ENCODE measurements at places on chromosomes 1 and 21.

DNA sequence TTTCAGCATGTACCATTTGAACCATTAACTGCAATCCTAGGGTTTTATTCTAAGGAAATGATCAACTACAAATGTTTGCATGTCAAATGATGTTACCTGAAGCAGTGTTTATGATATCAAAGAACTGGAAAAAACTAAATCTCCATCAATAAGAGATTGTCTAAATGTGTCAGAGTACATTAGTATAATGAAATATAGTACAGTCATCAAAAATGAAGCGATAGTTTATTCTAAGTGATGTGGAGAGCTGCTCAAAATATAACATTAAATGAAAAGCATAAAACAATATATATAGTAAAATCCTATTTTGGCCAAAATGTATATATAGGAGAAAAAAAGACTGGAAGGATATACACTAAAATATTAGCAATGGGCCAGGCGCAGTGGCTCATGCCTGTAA, 24.0 kb downstream of the AKNAD1 start:
- DNase-seq = no peak

- DNase-seq = no peak
Observed at GRCh38 chr1:200890818-200891773, 3.6 kb upstream of the INAVA start.

GRCh38 chr1:17190010-17190995, 14.6 kb upstream of the PADI1 start:
- DNase-seq = no peak

- no peak for DNase-seq
Observed at GRCh38 chr1:178498896-178499675, 2.3 kb upstream of the CLEC20A start.

- no peak for DNase-seq
Observed at GRCh38 chr1:51336004-51336403, 5.6 kb upstream of the TTC39A start.

DNA sequence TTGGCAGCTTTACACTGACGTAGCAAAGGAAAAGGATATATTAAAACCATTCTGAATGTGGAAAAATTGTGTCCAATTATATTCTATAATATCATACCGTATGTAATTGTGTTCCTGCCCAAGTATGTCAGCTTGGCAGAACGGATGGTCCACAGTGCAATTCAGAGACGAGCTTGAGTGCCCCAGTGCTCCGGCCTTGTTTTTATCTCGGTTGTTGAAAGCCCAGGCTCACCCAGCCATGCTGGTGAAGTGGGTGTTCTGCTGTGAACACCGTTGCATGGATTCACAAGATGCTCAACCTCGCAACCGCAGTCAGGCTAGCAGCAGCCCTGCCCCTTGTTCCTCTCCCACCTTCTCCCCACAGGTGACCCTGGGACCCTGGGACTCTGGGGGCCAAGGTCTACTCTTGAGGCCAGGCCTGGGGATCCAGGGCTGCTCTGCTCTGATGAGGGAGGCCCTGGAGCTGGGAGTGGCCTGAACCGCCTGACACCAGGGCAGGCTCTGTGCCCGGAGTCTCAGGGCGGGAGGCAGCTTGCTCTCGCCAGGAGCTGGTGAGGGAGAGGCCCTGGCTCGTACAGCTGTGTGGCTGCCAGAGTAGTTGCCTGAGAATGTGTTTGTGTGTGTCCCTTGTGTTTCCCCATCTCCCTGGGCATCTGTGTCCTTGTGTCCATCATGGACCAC, 11.2 kb downstream of the PTPRF start:
- peak; percentile 67 for DNase-seq

DNA sequence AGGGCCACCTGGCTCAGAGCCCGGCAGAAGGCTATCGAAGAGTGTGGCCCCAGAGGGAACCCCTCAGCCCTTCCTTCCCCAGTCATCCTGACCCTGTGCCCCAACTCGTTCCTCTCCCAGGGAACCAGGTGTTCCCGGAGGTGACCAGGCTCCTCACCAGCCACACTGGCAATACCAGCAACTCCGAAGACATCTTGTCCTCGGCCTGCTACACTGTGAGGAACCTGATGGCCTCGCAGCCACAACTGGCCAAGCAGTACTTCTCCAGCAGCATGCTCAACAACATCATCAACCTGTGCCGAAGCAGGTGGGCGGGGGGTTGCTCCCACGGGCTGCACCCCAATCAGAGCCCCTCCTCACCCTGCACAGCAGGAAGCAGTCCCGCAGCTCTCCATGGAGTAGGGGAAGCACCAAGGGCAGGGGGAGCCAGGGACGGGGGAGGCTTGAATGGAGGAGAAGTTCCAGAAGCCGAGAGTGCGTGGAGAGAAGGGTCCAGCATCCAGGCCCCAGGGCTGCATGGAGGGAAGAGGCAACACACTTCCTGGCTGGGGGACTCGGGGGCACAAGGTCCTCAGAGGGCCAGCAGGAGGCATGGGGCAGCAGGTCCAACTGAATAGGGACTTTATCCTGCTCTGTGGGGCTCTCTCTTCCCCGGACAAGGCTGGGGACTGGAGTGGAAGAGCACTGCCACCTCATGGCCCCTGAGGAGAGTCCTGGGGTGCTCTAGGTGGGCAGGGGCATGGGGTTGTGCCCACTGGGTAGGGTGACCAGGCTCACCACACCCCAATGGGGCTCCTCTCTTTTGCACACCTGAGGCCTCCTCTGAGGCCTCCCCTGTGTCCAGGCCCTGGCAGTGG, 41.7 kb downstream of the PKP1 start:
- no peak for DNase-seq

GRCh38 chr1:199756066-199756465, 271.4 kb upstream of the NR5A2 start:
- DNase-seq = no peak

GRCh38 chr1:10940451-10940804, 72.0 kb upstream of the TARDBP start:
- DNase-seq = no peak

DNA sequence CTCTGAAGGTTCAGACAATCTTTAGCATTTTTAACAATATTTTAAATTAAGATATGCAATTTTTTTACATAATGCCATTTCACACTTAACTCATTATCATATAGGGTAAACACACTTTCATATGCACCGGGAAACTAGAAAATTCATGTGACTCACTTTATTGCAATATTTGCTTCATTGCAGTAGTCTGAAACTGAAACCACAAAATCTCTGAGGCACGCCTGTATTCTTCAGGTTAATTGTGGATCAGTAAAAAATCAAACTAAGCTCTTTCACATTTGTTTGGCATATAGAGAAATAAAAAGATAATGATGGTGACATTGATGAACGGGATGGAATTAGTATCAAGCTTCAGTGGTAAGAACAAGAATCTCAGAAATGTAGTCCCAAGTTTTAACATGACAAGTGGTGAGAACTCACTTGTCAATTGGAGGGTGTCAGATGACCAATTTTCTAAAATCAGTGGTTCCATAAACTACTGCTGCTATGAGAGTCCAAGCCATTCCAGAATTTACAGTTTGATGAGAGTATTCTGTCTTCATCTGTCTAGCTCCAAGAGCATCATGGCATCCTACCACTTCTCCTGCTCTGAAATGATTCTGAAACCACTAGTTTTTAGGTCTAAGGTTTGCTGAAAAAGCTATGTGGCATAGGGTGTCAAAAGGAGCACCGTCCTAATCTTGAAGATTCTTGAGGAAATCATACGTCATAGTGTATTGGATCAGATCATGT, 281.0 kb downstream of the PTPRC start:
- no peak for DNase-seq

DNA sequence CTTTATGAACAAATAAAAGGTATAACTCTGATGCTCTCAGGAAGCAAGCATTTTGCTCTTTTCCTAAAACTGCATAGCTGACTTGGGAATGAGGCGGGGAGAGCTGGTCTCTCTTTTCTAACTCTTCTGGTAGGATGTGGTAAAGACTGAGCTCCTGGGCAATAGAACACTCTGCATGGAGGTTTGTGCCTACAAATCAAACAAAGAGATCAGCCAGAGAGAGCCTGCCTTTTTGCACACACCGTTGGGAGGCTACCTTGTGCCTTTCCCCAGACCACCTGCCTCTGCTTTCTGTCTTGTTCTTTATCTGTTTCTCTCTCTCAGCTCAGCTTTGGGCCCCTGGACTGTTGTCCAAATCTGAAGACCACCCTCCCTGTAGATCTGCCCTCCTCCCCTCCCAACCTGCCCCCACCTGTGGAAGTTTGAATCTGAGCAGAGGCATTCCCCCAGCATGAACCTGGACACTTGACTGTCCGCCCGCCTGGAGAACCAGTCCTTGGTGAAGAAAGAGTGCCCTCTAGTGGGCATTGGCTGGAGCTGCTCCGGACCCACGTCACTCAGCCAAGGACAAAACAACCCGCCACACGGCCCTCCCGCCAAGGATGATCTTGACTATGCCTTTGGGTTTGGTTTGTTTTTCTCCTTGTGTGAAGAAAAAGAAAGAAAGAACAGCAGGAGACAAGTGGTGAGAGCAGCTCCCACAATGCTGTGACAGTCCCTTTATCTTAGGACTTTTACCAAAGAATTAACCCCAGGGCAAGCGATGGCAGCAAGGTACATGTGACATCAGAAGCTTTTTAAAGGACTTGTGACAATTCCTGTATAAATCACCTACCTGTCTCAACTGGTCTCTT, 228.2 kb downstream of the PBX1 start:
- peak; percentile 82 for DNase-seq

- DNase-seq = no peak
Observed at GRCh38 chr1:117179471-117179870, 31.3 kb downstream of the VTCN1 start.

GRCh38 chr1:214500340-214501055, 50.9 kb downstream of the PTPN14 start:
- DNase-seq = no peak

- no peak for DNase-seq
Observed at GRCh38 chr1:185935360-185935759, 201.2 kb downstream of the HMCN1 start.

- no peak for DNase-seq
Observed at GRCh38 chr1:162351246-162351842, 25.3 kb downstream of the SPATA46 start.

DNA sequence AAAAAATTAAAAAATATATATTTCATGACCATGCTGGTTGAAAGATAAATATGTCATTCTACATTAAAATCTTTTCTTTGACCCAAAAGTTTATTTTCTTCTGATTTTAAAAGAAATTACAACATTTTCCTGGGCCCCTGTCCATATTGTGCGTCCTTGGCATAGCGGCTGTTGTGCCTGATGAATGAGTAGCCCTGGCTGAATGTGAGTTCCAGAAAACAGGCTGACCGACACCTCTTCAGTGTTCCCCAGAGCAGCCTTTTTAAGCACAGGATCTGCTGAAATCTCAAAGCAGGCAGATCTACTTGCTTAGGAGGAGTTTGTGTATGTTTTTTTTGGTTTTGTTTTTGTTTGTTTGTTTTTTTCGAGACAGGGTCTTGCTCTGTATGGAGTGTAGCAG, 19.7 kb downstream of the KIAA1614 start:
- DNase-seq = no peak

GRCh38 chr1:4267381-4268261, 367.5 kb upstream of the C1orf174 start:
- DNase-seq = no peak

DNA sequence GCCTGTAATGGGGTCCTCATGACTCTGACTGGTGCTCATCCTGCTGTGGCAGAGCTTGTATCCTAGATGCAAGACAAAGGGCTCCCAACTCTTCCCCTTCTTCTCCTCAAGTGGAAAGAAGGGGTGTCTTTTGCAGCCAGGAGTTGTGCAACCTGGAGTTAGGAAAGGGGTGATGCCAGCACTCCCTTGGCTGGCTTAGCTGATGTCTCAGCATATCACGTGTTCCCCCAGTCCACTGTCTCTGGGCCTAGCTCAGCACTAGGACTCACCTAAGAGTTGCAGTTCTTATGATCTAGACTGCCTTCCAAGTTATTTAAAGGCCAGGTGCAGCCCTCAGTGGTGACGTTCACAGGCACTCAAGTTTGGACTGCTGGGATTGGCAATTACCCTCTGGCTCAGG, 146.2 kb upstream of the GORAB start:
- no peak for DNase-seq

DNA sequence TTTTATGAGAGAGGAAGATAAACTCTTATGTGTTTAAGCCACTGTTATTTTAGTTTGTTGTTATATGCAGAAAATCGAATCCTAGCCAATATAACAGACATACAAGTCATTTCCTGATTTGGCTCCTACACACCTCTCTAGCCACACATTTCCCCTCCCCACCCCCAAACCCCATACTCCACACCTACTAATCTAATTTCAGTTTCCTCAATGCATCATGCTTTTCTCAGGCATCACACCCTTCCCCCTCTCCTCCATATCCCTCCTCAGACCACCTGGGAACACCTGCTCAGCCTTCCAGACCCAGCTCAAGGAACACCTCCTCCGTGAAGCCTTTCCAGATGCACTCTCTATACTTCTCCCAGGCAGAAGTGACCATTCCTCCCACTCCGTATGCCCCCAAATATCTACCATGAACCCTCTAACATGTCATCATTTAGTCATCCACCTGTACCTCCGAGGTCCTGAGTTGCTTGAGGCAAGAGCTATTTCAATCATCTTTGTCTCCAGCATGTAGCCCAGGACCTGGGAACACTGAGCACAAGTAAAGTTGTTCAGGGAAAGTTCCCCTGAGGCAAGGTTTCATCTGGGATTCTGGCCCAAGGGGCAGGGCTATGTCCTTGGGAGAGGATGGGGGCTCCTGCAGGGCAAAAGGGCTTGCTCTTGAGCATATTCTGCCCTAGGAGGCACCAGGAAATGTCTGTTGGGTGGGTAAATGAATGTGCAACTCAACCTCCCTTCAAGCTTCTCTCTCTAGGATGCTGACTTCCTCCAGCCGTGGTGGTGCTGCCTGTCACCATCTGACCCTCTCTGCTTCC, 126.8 kb downstream of the HIVEP3 start:
- no peak for DNase-seq

DNA sequence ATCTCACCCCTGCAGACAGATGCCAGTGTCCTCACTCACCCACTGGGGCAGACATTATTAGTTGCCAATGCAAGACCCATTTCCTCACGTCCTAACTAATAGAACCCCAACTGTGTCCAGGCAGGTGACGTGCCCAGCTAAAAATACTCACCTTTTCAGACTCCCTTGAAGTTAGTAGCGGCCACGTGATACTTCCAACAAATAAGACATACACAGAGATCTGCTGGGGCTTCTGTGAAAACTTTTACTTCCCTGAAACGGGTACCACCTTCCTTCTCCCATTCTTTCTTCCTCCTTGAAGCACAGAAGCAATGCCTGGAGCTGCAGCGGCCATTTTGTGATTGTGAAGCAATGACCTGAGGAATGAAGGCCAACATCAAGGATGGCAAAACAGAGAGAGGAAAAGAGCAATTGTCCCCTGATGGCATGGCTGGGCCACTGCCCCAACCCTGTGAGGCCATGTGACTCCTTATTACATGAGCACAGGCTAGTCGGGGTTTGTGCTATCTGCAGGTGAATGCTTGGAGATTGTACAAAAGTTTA, 74.4 kb upstream of the TMPRSS2 start:
- DNase-seq = no peak

- peak; percentile 72 for DNase-seq
Observed at GRCh38 chr1:23916209-23917131, 3.3 kb upstream of the CNR2 start.
